ENCODE measurements at places on chromosomes 2 and 18.
A peak's percentile ranks its signal among the peaks of the same experiment; 100 is the strongest.

DNA sequence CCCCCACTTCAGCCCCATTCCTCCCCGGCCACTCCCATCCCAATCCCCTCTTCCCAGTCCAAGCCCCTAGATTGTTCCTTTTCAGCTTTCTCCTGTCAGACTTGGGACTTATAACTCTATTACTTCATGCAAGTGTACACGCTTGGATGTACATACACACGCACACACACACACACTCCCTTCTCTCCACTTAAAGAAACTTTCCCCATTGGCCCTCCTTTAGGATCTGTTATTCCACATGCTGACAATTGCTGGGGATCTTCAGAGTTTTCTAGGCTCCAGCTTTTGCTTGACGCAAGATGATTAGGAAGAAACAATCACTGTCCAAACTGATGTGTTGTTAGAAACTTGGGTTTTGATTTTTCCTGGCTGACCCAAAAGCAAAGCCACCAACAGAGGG, 75.4 kb downstream of the CDK15 start:
- DNase-seq = no peak

GRCh38 chr2:167752734-167753133, 494.7 kb downstream of the STK39 start:
- no peak for DNase-seq

GRCh38 chr18:8029061-8029460, 461.9 kb downstream of the PTPRM start:
- DNase-seq = no peak

GRCh38 chr2:128490321-128490720, 171.7 kb upstream of the HS6ST1 start:
- no peak for DNase-seq

GRCh38 chr2:8412082-8412481, 269.8 kb upstream of the ID2 start:
- DNase-seq = no peak

GRCh38 chr2:234496055-234496834, 636 bp downstream of the ARL4C start:
- peak; percentile 73 for DNase-seq

DNA sequence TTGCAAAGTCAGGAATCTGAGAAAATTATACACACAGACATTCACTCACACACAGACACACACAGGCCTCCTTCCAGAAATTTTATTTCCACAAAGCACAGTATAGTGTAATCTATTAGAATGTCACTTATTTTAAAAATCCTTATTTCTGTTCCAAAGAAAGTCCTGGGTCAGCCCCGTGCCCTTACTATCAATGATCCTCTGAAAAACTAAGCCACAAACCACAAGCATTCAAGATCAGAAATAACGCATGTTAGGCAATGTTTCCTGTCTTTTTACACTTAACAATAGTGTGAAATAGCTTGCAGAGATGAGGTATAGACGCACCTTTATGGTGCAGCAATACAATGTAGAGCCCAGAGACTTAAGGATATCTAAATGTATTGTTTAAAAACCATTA, 25.8 kb downstream of the TBC1D8 start:
- DNase-seq = no peak

DNA sequence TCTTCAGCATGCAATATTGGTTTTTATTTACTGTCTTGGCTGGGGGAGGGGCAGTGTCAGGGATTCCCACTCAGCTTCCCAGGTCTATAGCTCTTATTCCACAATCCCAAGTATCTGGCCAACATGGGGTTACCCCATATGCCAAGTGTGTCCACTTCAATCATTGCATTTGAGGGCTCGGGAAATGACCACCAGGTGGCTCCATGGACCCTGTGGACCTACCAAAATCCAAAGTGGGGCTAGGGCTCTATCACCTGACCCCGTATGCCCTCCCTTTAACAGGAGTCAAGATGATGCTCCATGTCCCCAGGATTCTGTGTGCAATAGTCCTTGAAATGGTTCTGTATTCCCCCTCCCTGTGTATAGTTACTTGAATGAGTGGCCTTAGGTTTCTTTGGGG, 12.1 kb upstream of the TRAF3IP1 start:
- DNase-seq = no peak

DNA sequence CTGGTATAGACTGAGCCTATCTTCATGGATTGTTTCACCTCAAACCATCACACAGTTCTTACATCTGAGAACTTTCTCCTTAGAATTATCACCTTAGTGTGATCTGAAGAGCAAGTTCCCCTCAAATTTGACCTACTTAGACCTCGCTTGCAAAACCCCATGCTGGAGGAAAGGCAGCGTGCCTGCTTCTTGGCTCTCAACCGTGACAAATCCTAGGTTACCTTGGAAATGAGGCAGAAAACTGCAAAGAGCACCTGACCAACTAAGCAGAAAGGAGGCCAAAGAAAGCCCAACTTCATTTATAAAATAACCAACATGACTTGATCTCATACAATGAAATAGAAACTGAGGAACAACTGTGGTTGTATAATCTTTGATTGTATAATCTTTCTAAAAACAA, 146.4 kb downstream of the RAB3GAP1 start:
- no peak for DNase-seq

DNA sequence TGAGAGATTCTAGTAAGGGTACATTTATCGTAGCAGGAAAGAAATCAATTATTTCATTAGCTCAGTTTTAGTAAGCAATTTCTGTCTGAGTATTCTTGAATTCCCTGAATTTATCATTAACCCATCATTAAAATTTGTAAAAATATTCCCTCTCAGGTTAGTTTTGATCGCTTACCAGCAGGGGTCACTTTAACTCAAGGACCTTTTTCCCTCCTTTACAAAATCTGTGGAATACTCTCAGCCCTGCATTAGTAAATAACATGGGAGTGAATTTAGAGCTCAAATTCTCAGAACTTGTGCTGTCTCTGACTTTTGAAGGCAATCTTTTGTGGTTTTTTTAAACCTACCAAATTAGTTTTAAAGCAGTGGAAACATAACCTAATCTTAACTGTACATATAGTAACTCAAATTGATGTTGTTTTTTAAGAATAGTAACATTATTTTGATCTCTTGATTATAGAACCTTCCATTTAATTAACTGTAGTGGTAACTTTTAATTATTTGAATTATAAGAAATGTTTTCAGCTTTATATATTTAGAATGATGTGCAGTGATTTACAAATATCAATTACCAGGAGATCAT, 97.2 kb downstream of the AGPS start:
- DNase-seq = no peak

- no peak for DNase-seq
Measured at GRCh38 chr2:234686088-234686890, 189.4 kb upstream of the ARL4C start.

DNA sequence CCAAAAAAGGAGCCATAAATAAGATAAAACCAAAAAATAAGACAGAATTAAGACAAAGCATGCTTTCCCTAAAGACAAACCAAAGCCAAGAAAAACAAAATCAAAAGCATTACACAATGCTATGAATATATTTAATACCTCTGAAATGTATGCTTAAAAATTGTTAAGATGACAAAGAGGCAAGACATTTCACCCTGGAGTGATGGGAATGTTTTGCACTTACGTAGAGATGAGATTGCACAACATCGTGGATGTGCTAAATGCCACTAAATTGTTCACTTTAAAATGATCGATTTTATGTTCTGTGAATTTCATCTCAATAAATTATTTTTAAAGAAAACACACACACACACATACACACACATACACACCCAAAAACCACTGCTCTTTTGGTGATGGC, 386.6 kb upstream of the KLHL29 start:
- DNase-seq = no peak

DNA sequence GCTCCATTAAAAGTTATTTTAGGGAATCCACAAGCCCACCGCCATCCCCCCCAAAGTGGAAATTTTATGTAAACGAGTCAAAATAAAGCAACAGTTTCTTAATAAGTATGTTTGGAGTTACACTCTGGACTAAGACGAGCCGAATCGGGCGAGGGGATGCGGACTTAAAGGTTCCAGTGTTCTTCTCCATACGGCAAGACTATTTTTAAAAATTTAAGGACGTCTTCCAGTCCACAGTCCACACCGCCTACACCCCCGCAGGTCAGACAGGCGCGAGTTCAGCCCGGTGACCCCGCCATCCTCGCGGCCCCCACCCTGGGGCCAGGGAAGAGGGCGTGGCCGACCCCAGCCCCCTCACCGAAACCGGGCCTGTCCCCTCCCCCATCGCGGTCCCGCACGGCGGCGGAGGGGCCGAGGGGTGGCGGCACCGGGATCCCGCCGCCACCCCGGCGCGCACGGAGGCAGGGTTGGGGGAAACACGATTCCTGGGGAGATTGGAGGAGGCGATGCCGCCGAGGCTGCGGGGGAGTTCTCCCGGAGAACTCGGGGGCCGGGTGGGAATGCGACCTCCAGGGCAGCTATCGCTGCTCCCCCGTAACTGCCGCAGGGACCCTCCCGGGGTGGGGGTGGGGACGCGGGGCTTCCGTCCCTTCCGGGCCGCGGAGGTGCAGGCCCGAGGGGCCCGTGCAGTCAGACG, 24.5 kb upstream of the SMAD7 start:
- DNase-seq = no peak

- no peak for DNase-seq
Measured at GRCh38 chr18:73365018-73365417, 497.2 kb upstream of the NETO1 start.

DNA sequence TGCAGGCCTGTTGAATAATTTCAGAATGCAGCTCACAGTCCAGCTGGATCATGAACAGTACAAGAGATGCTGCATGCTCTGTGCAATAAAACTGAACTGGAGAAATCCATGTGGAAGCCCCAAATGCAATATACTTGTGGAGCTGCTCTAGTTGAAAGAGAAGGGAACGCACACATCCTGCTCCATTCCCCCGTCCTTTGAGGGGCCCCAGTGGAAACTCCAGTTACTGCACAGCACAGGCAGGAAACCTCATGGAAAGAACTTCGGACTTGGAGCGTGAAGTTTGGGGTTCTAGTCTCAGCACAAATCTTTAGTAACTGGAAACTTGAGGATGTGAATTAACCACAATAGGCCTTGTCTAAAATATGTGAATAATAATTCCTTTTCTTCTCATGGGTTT, 73.2 kb downstream of the PLA2R1 start:
- DNase-seq = no peak

DNA sequence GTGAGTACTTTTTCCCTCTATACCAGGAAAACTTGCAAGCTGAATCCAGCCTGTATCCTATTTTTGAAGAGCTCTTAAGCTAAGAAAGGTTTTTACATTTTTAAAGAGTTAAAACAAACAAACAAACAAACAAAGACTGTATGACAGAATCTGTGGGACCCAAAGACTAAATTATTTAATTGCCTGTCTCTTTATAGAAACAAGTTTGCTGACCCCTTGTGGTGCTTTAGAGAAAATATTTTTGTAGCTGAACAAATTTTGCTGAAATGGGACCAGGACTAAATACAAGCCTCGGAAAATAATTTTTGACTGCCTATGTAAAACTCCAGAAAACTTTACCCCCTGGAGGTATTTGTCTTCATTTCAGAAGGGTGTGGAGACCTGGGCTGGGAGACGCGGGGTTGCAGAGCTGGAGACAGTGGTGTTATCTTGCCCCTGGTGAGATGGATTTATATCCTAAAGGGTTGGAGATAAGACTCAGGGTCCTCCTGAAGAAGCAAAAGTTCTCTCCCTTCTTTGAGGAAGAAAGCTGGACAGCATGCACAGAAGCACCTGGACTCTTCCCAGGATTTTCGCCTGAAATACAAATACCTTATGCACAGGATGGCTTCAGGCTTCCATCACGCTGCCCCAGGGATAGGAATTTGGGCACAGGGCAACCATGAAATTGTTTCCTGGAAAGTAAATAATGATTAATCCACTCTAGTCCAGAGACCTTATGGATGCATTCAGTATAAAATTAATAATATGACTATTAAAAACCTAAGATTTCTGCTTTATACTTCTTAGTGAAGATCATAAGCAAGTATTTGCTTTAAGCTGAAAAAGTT, 54.3 kb downstream of the TMX3 start:
- DNase-seq = no peak

DNA sequence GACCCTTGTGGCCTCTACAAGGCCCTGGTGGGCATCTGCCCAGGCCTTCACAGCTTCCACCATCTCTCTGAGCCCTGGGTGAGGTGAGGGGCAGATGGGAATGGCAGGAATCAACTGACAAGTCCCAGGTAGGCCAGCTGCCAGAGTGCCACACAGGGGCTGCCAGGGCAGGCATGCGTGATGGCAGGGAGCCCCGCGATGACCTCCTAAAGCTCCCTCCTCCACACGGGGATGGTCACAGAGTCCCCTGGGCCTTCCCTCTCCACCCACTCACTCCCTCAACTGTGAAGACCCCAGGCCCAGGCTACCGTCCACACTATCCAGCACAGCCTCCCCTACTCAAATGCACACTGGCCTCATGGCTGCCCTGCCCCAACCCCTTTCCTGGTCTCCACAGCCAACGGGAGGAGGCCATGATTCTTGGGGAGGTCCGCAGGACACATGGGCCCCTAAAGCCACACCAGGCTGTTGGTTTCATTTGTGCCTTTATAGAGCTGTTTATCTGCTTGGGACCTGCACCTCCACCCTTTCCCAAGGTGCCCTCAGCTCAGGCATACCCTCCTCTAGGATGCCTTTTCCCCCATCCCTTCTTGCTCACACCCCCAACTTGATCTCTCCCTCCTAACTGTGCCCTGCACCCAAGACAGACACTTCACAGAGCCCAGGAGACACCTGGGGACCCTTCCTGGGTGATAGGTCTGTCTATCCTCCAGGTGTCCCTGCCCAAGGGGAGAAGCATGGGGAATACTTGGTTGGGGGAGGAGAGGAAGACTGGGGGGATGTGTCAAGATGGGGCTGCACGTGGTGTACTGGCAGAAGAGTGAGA, 2.0 kb downstream of the PROC start:
- DNase-seq = no peak

- no peak for DNase-seq
Measured at GRCh38 chr18:27871726-27872125, 305.2 kb downstream of the CDH2 start.

GRCh38 chr2:240651185-240651584, 25.9 kb downstream of the GPR35 start:
- DNase-seq = no peak

GRCh38 chr2:239489481-239489880, 88.7 kb upstream of the HDAC4 start:
- no peak for DNase-seq

GRCh38 chr2:41004700-41005099, 552.8 kb upstream of the SLC8A1 start:
- no peak for DNase-seq

DNA sequence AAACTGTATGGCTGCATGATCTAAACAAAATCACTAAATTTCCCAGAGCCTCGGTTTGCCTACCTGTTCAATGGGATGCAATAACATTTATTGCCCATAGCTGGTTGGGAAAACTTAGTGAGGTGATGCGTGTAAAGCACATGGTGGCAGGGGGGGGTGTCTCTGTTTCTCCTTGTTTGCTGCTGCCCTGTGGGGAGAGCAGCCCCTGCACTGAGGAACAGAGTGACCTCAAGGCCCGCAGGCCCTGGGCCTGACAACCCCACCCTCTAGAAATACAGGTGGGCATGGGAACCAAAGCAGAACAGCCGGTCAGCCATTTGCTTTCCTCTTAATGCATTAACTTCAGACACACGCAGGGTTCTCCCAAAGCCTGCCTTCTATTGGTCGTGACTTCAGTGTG, 55.1 kb upstream of the SLC66A3 start:
- DNase-seq = no peak
